ENCODE measurements at places on chromosomes 11 and 22.

DNA sequence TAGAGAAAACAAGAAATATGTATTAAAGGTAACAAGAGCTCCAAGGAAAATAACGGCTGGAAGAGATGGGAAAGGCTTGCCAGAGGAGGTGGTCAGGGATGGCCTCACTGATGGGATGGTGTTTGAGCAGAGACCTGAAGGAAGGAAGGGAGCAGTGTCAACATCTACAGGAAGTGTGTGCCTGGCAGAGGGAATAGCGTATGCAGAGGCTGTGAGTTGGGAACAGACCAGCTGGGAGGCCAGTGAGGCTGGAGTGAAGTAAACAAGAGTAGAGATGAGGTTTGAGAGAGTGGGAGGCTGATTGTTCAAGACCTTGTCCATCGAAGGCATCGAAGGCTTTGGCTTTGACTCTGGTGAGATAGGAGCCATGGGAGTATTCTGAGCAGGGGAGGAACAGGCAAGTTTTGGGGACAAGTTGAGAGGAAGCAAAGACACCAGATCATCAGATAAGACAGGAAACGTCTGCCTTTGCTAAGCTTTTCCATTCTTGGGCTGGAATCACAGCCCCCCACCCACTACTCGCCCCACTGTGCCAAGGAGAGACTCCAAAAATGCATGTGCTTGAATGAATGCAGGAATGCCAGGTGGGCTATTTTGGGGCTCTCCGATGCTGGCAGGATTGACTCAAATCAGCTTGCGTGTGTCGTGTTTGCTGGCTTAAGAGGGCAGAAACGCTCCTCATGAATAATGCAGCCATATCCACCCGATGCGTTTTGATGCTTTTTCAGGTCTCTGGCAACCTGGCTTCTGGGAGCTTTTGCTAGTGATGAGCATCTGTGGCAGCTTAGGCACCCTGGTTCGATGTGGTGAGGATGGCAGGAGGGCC lies 7.2 kb downstream of the SGSM1 start:
- no peak for DNase-seq

DNA sequence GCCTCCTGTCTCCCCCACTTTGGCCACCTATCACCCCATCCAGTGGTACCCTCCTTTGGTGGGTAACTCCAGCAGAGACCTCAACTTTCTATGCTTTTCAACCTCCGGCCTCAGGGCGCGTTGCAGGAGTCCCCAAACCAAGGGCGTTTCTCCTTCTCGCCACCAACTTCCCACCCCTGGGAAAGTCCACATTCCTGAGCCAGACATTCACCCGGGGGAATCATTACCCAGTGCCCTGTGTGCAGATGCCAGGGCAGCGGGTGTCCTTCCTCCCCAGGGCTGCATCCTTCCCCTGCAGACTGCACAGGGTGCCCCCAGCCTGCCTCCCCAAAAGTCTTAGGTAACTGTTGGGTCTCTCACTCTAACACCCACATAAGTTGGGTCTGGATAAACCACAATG lies 26.4 kb downstream of the MYEOV start:
- DNase-seq = no peak

- DNase-seq = no peak
These were observed 547 bp downstream of the TUBA8 start for GRCh38 chr22:18110954-18111758.

DNA sequence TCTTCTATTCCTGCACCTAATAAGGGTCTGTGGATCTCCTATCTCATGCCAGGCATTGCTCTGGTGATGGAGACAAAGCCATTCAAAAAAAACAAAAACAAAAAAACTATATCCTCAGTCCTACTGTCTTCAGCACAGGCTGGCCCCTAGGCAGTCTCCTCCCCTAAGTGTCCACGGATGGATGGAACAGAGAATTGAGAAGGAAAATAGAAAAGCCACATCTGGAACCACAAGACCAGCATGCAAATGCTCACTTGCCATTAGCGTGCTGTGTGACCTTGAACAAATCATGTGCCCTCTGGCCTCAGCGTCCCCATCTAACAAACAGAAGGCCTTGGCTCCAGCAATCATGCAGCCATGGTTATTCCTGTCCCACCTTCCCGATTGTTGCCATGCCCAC lies 32.7 kb upstream of the CD82 start:
- no peak for DNase-seq

GRCh38 chr11:116172851-116173250 lies 599.9 kb downstream of the BUD13 start:
- DNase-seq = no peak

DNA sequence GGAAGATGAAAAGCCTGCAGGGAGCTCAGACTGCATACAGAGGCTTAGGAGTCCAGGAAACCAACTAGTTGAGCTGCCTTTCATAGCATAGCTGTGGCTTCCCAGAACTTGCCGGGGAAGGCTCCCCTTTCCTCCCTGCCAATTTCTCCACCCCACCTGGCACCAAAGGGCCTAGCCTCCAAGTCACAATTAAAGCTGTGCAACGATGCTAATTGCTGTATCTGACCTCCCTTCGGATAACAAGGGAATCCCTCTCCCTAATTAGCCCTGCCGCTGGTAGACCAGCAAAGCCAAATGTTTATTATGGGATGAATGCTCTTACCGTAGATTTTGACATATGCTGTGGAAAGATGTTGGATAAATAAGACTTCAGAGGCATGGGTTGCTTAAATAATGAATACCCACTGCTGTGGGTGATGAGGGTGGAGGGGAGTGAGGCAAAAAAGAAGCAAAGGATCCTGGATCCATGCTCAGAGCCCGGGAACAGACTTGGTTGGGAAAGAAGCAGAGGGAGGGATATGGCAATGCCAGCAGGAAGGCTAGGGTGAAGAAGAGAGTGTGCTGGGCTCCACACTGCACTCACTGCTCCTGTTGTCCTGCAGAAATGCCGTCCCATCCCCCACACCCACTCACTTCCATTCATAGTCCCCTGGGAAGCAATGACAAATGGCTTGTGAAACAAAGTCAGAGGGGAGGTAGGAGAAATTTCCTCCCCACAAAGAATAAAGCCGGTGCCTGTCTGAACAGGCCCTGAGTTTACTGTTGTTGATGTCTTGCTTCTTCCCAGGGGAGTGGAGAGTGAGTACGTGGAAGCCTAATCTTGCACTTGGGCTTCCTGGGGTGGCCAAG lies 608.1 kb upstream of the CADM1 start:
- DNase-seq = no peak

Data from stimulated activated CD8-positive, alpha-beta memory T cell treated with anti-CD3 and anti-CD28 coated beads, Interleukin-15, amount 100 ng/mL, for 24 hours (primary cell).